ENCODE measurements at places on chromosomes 2 and 18.

DNA sequence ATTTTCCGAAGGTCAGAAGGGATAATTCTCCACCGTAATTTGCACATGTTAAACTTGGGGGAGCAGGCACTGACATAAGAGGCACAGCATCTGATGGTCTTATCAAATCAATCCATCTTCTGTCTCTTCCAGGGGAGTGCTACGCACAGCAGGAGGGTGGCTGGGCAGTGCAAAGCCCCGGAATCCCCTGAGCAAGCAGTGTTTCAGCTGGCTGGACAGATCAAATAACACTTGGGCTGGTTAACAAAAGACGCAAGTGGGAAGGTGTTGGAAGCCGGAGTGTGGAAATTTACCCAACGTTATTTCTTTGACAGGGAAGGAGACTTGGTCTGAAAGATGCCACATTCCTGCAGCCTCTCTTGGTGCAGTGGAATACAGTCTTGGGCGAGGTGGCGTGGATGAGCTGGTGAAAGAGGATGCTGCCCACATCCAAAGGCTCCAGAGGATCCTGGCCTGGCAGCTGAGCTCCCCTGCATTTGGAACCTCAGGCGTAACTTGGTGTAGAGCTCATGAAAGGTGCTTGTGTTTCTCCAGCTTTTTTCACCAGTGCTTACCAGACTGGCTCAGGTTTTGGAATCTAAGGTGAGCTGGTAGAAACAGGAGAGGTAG lies 103.0 kb downstream of the MAPK4 start:
- no peak for DNase-seq

DNA sequence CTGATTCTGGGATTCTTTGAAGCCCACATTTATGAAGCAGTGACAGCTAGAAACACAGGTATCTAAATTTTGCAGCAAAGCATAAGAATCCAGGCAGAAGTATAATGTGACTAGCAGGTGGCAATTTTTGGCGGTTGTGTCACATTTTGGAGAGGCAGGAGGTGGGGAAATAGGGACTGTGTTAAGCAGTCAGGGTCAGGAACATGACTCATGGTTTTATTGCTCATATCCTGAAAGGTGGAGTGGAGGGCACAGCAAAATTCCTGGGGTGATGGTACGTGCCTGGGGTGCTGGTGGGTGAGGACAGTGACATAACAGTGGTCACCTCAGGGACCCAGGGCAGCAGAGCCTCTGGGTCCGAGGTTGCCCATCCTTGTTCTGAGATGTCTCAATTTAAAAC lies 63.5 kb upstream of the TTN start:
- DNase-seq: no peak

DNA sequence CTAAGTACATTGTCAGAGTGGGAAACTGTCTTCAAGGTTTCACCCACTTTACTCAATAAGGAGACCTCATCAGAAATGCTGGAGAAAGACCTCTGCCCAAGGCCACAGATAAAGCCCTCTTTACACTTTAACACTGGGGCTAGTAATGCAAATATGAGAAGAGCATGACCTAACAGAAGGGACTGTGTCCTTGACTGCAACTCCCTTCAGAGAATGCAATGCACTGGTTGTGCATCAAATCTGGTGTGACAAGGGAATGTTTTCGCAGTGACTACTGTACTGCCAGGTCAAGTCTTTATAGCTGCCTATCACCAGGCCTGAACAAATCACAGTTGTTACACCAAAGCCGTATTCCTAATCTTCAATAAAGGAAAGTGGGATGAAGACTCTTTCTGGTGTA lies 28.6 kb downstream of the CDH19 start:
- DNase-seq: no peak

DNA sequence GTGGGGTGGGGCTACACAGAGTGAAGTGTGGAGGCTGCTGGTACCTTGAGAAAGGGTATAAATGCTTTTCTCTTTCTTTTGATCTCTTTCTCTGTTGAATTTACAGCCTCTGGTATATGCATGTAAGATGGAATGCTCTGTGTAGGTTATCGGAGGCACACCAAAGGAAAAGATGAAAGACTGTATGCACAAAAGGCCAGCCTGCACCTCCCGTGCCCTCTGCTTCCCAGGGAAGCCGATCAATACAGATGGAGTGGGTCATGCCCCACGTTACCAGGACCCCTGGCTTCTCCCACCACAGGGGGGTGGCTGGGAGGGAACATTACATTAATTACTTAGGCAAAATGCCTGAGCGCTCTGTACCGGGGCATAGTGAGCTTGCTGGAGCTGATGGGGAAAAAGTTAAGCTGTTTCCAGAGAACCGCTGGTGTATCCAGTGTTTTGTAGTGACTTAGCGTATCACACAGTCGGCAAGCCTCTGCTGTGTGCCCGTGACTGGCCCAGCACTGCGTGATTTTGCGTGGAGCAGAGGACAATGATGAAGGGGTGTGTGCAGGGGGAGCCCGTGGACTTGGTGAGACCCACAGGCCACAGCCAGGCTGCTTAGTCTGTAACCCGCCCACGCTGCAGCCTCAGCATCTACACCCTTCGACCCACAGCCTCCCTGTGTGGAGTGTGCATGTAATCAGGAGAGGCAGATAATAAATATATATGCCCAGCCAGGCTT lies 8.0 kb downstream of the ALLC start:
- no peak for DNase-seq

- no peak for DNase-seq
Measured at GRCh38 chr2:17104454-17104853, 413.8 kb downstream of the RAD51AP2 start.

GRCh38 chr2:66170744-66171330 lies 264.1 kb upstream of the MEIS1 start:
- no peak for DNase-seq

- no peak for DNase-seq
Measured at GRCh38 chr2:218627939-218628338, 20.2 kb downstream of the PLCD4 start.

DNA sequence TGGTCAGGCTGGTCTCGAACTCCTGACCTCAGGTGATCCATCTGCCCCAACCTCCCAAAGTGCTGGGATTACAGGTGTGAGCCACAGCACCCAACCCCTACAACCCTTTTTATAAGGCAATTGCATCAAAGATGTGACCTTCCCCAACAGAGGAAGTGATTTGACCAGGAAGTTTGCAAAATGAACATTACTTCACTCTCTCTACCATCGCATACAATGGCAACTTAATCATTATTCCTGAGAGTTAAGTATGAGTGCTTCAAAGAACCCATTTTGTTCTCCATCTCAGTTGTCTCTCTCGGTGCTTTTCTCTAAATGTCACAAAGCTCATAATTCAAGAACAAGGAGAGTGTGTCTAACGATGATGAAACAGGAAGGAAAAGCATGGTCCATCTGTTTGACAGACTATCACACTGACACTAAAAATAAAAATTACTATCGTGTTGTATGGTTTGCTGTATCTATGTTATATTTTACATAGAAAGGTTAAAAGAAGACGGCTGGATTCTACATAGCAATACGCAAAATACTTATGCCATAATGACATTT lies 18.1 kb upstream of the CREG2 start:
- DNase-seq: no peak

GRCh38 chr2:8230466-8230865 lies 451.4 kb upstream of the ID2 start:
- no peak for DNase-seq

DNA sequence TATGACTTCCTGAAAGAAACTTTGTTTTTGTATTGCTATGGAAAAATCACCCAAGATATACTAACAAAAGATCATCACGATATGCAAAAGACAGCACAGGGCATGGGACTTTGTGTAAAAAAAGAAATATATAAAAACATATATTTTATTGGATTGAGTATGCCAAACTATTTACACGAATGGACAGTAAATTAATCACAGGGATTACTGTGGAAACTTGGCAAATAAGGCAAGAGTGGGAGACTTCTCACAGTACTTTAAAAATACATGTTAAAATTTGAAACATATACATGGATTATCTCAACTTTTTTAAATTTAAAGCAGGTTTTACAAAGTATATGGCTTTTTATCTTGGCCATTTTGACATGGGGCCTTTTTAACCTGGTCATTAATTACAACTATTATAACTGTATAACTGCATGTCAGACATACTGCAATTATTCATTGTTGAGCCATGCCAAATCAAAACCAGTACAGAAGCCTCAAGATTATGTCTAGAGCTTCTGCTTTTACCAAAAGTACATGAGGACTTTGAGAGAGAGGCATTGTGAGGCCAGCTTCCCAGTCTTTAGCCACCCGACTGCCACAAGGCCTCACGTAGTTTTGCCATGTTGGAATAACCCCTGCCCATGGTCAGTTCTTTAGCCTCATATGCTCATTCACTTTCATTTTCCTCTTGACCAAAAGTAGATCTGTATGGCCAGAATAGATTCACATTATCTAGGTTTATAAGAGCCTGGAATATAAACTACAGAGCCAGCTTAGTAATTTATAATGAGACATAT lies 419.8 kb downstream of the SETBP1 start:
- DNase-seq: no peak

GRCh38 chr2:219049282-219049681 lies 8.0 kb upstream of the CFAP65 start:
- no peak for DNase-seq
